ENCODE measurements at places on chromosomes 1 and 21.

- DNase-seq = no peak
These were observed 1.7 kb upstream of the PDE9A start for GRCh38 chr21:42651515-42652401.

DNA sequence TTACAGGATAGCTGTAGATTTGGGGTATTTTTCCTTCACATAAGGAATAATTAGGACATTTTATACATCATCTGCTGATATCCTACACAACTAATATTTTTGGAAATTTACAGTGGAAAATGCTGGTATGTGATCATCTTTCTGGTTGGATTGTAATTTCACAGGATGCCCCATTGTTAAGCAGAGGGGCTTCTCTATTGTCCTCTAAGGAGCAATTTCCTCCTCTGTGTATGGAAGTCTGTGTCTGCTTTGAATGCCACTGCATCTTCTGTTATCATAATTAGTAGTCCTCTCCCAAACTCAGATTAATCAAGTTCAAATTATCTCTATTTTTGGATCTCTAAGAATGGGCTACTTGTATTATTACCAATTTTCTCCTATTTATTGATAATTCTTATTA is 988.1 kb upstream of the B3GALT2 start:
- DNase-seq = no peak

- no peak for DNase-seq
These were observed 113.1 kb upstream of the ESRRG start for GRCh38 chr1:216836316-216836715.

GRCh38 chr21:35538386-35538785 is 489.3 kb upstream of the RUNX1 start:
- DNase-seq = no peak

DNA sequence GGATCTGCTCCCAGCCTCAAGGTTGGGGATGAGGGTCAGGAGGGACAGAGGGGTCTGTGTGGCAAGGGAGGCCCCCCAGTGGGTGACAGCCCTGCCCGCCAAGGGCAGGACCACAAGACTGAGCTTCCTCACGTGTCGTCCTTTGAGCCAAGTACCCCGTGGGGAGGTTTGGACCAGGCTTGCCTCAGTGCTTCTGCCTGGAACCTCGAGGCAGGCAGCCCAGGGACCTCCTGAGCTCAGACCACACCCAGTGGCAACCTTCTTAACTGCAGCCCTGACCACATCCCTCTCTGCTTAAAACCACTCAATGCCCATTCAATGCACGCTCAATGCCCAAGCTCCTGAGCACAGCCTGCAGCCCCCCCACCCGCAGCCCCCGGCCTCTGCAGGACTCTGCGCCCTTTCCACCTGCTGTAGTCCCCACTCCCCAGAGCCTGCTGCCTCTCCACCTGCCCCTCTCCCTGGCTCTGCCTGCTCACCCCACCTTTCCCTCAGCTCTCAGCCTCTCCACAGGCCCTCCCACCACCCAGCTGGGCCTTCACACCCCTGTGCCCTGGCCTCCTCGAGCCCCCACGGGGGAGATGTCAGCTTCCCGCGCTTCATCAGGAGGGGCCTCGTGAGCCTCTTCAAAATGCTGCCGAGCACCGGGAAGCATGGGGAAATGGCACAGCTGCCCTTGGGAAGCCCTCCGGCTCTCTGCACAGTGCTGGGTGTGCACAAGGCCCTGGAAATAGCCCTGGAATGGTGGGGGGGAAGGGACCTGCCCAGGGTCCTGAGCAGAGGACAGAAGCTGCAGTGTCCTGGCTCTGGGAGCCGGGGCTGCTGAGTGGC is 129.3 kb upstream of the VAMP3 start:
- DNase-seq = no peak

GRCh38 chr1:71170925-71171324 is 90.1 kb upstream of the ZRANB2 start:
- DNase-seq = no peak

DNA sequence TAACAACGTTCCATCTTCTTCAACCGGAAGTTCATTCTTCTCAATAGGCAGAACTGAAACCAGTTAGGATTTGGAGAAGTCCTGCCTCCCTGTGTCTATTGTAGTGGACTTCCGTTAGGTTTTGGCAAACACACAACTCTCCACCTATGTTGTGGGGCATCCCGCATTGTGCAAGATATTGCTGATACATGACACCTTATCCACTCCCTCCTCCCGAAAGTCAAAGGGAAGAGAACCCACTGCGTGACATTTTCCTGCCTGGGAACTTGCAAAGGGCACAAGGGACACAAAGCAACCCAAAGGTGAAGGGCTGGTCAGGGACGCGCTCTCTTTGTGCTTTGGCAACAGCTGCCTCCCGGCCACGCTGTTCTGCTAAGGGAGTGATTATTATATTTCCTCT is 164.8 kb downstream of the TPR start:
- DNase-seq = no peak

Measured in CD4-positive, alpha-beta T cell treated with Interleukin-4 for 4 hours (primary cell).